ENCODE measurements at places on chromosomes 4 and X.
A peak's percentile ranks its signal among the peaks of the same experiment; 100 is the strongest.

DNA sequence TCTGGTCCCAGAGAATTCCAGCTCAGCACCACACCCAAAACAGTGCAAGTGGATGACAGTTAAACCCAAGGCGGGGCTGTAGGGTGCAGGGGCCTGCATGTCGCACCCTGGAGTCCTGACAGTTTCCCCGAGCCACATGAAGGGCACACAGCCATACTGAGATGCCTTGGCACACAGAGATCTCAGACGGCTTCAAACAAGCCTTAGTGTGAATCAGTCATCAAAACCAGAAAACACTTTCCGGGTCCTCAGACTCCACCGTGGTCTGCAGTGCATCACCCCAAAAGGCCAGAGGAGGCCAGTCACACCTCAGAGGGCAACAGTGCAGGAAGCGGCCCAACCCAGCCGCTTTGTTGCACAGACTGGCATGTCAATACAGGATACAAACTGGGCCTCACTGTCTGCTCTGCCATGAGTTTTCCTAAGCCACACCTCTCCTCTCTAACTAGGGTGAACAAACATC is 64.6 kb upstream of the ENPP6 start:
- H3K27ac ChIP-seq = peak overlapping the region; percentile 61
- no peaks in the 10 kb centered on the region for H3K27me3 ChIP-seq

GRCh38 chr4:186424745-186425144 is 130.6 kb downstream of the MTNR1A start:
- no peak for DNase-seq
- H3K36me3 ChIP-seq = no peaks in the 10 kb centered on the region
- no peak overlapping the region for H3K27ac ChIP-seq
- H3K4me1 ChIP-seq = no peaks in the 10 kb centered on the region
- H3K27me3 ChIP-seq = no peaks in the 10 kb centered on the region

DNA sequence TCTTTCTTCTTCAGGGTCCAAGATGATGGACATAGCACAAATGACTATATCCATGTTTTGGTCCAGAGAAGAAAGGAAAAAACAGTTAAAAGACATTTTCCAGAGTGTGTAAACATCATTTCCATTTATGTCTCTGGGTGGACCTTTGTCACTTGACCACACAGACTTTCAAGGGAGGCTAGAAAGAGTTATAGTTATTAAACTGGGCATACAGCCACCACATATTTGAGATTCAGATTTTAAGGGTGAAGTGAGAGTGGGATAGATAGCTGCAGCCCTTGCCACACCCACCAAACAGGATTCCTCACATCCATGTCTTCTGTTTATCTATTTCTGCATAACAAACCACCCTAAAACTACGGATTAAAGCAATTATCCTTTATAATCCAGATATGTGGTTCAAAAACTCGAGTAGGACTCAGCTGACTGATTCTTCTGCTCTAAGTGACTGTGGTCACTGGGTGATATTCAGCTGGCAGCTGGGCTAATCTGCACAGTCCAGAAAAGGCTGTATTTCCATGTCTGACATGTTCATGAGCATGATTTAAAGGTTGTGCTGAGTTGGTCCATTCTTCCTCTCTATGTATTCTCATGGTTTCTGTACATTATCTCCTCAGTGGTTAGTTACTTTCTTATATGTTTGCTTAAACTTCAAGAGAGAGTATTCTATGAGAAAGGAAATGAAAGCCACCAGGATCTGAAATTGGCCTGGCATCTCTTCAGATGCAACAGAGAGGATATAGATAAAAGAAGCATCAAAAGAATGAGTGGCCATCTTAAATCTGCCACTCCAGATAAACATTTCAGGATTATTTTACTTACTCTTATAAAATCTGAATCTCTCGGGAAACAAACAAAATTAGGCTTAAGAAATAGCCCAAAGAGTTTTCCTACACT is 459.8 kb upstream of the CTSO start:
- no peaks in the 10 kb centered on the region for H3K4me1 ChIP-seq
- no peaks in the 10 kb centered on the region for H3K36me3 ChIP-seq
- H3K27me3 ChIP-seq = no peaks in the 10 kb centered on the region
- no peak for DNase-seq
- no peak overlapping the region for H3K4me3 ChIP-seq

GRCh38 chr4:13537011-13537831 is 7.1 kb downstream of the NKX3-2 start:
- H3K4me1 ChIP-seq = peaks cover 7% of the 10 kb centered on the region
- no peak overlapping the region for H3K4me3 ChIP-seq

DNA sequence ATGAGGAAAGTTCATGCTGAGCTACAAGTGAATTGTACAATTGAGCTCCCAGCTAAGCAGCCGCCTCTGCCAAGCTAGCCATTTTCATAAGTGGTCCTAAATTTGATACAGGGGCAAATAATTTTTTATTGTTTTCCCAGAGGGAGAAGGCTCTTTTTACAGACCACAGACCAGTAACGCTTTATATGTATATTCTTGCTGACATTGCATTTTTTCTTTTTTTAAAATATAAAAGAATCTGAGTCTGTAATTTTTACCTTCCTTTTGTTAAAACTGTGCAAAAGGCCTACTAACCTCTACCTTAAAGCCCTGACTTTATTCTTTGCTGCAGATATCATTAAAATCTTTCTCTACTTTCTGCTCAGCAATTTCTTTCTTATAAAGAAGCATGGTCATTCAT is 501.2 kb upstream of the INTU start:
- no peaks in the 10 kb centered on the region for H3K36me3 ChIP-seq
- no peak for DNase-seq
- no peak overlapping the region for H3K27ac ChIP-seq
- no peaks in the 10 kb centered on the region for H3K4me1 ChIP-seq
- H3K27me3 ChIP-seq = no peaks in the 10 kb centered on the region

DNA sequence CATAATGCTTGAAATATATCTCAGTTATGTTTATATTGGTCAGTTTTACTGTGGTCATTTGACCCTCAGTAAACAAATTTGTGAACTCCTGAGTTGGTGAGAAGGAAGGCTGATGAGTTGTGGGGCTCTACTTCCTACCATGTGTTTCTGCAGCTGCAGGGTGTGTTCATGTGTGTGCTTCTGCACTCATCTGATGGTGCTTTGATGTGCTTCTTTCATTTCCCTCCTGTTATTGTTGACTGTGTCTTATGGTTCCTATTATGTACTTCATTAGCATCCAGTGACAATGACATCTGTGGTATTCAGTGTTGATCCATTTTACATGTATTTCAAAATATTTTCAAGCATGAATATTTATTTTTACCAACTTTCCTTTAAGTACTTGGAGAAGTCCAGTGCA is 46.5 kb downstream of the XAGE2 start:
- H3K36me3 ChIP-seq = no peaks in the 10 kb centered on the region
- H3K4me1 ChIP-seq = no peaks in the 10 kb centered on the region
- no peaks in the 10 kb centered on the region for H3K27me3 ChIP-seq
- no peak for DNase-seq
- H3K4me3 ChIP-seq = no peak overlapping the region

DNA sequence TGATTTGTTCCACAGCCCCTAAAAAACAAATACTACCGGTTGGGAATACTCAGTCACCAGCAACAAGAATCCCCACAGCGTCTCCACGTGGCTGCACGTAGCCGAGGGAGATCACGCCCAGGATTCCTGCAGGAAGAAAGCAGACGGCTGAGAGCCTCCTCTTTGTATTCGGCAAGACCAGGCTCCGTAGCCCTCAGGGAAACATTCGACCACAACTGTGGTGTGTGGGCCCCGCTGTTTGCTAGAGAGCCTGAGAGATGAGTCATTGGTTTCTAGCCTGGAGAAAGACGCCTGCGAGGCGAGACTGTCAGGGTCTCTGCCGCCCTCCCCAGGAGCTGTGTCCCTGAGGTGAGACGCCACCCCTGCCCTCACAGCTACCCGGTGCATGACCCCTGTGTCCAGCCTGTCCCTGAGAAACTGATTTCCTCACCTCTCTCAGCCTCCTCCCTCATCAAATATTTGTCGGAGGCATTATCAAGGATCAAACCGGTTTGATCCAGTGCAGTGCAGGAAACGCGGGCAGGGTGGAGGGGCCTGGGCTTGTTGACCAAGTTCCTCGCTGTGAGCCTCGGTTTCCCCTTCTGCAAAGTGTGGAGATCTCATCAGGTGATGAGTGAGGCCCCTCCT is 4.7 kb upstream of the S100P start:
- peak; percentile 78 for DNase-seq
- no peak overlapping the region for H3K4me3 ChIP-seq
- no peaks in the 10 kb centered on the region for H3K36me3 ChIP-seq
- peaks cover 3% of the 10 kb centered on the region for H3K4me1 ChIP-seq

GRCh38 chr4:74967324-74967723 is 34.4 kb downstream of the PARM1 start:
- H3K4me1 ChIP-seq = no peaks in the 10 kb centered on the region
- no peak overlapping the region for H3K4me3 ChIP-seq
- DNase-seq = no peak
- H3K27ac ChIP-seq = no peak overlapping the region

Measured in colonic mucosa (tissue), 4 donors.